ENCODE measurements at places on chromosomes 3 and 15.

- no peak for DNase-seq
These were observed 67.8 kb downstream of the SLCO3A1 start for GRCh38 chr15:91921188-91921842.

DNA sequence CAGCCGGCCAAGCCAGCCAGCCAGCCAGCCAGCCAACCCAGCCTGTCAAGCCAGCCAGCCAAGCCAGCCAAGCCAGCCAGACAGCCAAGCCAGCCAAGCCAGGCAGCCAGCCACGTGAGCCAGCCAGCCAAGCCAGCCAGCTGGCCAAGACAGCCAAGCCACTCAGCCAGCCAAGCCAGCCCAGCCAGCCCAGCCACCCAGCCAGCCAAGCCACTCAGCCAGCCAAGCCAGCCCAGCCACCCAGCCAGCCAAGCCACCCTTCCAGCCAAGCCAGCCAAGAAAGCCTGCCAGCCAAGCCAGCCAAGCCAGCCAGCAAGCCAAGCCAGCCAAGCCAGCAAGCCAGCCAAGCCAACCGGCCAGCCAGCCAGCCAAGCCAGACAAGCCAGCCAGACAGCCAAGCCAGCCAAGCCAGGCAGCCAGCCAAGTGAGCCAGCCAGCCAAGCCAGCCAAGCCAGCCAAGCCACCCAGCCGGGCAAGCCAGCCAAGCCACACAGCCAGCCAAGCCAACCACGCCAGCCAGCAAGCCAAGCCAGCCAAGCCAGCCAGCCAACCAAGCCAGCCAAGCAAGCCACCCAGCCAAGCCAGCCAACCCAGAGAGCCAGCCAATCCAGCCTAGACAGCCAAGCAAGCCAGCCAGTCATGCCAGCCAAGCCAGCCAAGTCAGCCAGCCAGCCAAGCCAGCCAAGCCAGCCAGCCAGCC lies 199.5 kb downstream of the GOLGA6L6 start:
- no peak for DNase-seq

GRCh38 chr3:191963182-191963581 lies 502.2 kb downstream of the PYDC2 start:
- no peak for DNase-seq

- DNase-seq, result no peak
These were observed 541.7 kb upstream of the MDFIC2 start for GRCh38 chr3:70854108-70854507.

GRCh38 chr3:65342084-65342683 lies 654.4 kb upstream of the ADAMTS9 start:
- no peak for DNase-seq

GRCh38 chr3:73602170-73602569 lies 22.6 kb downstream of the PDZRN3 start:
- no peak for DNase-seq

DNA sequence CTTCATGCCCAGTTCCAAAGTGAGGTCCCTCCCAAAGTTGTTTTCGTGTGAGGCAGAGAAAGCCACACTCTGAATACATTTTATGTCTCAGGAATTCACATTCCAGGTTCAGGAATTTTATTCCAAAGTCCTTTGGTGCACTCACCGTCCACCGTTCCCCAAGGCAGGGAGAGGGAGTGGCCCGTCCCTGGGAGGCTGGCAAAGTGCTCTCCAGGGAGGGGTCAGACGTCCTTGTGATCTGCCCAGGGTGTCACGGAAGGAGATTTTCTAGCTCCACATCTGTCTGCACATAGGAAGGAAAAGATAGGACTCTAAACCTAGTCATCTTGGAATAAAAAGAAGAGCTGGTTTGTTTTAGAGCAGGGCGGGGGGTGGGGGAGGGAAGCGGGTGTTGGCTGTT lies 47.9 kb downstream of the KLF13 start:
- no peak for DNase-seq
